NCI-H1105 treated with DMSO at 0.1 percent for 48 hours (cell line): ENCODE measurements at places on chromosomes 16 and 17.
A peak's percentile ranks its signal among the peaks of the same experiment; 100 is the strongest.

GRCh38 chr17:40538019-40538935 lies 27.0 kb downstream of the CCR7 start:
- DNase-seq: no peak

- DNase-seq: no peak
Measured at GRCh38 chr17:60141111-60142018, 8.4 kb upstream of the CA4 start.

DNA sequence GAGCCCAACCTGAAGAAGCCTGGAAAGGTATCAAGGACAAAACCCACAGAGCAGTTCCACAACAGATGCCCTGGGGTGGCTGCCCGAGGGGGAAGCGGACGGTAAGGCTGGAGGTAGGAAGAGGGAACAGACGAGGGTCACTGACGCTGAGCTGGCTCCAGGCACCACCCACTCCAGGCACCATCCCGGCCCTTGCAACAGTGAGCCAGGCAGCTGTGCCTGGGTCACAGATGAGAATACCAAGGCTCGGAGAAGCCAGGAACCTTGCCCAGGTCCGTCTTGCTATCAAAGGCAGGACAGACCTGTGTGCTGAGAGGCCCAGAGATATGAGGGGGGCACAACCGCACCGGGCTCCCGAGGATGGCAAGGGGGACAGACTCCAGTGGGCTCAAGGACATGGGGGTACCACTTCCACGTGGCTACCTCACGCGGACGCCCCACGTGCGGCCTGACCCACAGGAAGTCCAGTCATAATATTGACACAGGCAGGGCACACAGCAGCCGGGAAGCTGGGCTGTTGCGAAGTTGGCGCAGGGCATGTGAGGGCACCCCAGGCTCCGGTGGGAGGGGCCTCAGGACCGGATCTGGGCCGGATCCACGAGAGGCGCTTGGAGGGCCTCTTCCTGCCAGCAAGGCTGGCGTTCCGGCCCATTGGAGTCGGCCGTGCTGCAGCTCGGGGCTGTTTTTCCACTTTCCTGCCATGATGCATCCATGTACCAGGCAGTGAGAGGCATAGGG lies 29.9 kb downstream of the PEMT start:
- DNase-seq: no peak

DNA sequence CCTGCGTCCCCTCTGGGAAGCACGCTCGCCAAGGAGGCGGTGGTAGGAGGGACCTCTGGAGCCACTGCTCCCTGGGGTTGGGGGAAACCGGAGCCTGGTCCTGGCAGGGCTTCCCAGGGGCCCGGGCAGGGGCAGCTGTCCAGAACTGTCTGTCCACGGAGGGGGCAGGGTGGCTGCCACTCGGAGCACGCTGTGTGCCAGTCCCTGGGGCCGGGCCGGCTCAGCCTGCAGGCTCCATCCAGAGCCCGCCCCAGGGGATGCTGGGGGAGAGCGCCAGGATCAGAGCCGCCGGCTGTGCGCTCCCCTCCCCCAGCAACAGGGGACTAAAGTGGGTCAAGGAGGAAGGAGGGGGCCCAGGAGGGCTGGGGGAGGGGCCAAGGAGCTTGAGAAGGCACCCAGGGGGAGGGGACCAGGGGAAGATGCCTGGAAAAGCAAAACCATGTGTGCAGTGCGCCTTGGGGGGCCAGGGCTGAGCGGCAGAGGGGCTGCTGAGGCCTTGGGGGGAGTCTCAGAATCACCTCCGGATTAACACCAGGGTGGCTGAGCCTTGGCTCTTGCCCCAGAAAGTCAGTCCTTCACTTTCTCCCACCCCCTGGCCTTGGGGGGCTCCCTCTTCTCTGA lies 21.3 kb downstream of the ZNF423 start:
- no peak for DNase-seq

DNA sequence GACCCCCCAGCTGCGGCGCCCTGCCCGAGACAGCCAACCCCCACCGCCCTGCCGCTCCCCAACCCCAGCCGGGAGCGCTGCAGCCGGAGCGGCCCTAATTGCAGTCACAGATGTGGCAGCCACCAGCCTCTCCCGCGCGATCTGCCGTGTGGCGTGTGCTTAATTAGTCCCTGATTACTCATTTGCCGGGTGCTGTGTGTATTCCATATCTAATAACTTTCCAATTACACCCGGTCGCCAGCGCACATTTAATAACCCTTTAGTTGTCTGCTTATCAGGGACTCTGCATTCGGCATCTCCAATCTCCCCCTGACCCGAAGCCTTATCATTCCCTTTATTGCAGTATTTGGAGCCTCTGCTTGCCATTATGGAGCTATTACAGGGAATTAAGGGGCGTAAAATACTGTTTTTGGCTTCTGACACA lies 236.7 kb upstream of the CIBAR2 start:
- DNase-seq: peak; percentile 58
